NCI-H524 (cell line): ENCODE measurements at places on chromosomes 2 and 18.

DNA sequence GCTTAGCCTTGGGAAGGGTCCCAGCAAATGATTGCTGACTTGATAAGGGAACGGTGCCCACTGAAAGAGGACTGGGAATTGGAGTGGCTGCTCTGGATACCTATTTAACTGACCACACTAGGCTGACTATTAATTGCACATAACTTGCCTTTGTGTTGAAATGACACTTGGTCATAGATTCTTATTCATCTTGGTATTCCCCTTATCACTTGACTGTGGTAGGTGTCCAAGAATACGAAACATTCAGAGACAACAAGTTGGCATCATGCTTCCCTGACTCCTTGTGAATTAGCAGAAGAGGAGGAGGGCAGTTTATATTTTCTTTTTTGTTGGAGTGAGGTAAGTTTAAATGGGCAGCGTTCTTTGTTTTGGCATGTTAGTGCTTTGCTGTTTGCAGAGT is 13.4 kb downstream of the FMNL2 start:
- no peak for DNase-seq

DNA sequence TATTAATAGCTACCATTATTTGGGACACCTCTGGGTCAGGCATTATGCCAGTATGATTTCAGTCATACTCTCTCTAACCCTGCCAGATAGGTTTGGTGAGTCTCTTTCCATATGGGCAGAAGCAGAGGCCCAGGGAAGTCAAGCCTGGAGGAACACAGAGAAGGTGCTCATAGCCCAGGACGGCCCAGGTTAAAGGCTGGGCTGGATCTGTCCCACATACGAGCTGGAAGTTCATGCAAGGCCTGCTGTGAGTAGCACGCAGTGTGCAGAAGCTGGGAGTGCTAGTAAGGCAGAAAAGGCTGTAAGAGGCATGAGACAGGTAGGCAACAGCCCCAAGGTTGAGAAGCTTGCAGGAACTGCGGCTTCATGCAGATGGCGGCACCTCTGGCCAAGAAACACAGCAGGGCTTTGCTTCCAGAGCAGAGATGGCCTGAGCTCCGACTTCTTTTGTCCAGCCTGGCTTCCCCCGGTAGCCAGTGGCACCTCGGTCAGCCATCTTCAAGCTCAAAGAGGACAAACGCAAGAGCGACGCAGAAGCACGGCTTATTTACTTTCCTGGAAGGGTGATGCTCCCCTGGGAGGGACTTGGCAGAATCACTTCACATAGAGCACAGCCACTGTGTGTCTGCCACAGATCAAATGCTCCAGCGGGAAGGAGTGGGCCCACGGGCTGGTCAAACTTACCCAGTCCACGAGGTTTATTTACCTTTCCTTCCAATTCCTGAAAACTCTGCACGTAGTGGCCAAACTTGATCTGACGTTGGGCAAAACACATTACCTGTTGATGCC is 58.5 kb upstream of the MAP4K4 start:
- DNase-seq: no peak

- DNase-seq: peak; percentile 33
These were observed 81.5 kb upstream of the PGAP1 start for GRCh38 chr2:197007716-197008628.

DNA sequence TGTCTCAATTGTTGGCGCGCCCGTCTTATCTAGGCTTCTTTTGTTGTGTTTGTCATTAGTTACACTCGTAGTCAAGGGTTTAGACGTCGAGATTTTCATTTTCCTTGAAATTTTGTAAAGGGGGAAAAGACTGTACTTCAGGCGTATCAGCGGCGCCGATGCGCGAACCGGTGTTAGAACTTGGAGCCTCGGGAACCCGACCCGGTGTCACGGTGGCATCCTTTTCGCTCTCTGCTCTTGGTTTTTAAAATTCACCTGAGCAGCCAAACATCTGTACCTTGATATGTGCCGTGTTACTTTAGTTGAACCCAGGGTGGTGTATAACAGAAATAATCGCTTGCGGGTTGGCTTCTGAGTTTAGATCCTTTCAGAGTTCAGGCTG is 643 bp downstream of the RMC1 start:
- peak; percentile 17 for DNase-seq

- no peak for DNase-seq
These were observed 1200.8 kb upstream of the GYPC start for GRCh38 chr2:125455110-125455509.

DNA sequence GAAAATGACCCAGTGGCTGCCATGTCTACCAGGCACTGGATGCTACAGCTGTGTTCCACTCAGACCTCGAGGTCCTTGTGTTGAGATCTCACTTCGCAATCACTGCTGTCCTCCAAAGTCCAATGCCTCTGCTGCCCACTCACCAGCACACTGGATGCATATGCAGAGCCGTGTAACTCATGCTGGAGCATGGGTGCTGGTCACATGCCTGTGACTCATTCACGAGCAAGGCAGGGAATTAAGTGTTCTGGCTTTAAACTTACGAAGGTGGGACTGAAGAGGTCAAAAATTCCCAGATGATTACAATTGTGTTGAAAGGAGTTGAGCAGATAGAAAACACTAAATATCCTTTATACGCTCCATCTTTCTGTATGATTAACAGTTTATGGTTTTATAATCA is 417.5 kb downstream of the NUP35 start:
- DNase-seq: no peak

DNA sequence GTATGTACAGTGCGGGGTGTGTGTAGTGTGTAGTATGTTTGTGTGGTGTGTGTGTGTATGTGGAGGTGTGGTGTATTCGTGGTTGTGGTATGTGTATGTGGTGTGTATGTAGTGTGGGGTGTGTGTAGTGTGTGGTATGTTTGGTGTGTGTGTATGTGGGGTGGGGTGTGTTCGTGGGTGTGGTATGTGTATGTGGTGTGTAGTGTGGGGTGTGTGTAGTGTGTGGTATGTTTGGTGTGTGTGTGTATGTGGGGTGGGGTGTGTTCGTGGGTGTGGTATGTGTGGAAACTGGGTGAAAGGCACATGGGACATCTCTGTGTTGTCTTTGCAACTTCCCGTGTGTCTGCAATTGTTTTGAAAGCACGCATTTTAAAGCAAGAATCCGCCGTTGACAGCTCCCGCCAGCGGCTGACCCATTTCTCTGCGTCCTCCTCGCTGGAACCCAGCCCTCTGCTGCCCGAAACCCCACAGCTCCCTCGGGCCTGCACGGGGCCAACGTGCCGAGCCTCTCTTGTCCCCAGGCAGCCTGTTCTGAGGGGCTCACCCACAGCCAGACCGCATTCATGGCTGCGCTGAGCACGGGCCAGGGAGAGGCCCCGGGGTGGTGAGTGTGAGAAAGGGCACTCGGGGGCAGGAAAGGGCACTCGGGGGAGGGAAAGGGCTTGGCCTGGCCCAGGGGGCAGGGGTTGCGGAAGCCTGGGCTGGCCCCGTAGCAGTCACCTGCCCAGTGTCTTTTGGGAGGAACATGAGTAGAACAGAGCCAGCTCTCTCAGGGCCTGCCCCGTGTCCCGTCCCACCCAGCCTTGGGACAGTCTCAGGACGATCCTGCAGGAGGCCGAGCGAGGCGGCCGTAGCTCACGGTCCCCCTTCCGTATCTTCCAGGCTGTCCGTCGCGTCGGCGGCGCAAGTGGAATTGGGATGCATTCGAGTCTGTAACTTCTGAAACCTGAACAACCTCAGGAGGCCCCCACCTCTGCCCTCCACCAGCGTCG is 61.4 kb downstream of the TWIST2 start:
- no peak for DNase-seq

- no peak for DNase-seq
These were observed 27.4 kb downstream of the SMYD1 start for GRCh38 chr2:88095022-88095421.

DNA sequence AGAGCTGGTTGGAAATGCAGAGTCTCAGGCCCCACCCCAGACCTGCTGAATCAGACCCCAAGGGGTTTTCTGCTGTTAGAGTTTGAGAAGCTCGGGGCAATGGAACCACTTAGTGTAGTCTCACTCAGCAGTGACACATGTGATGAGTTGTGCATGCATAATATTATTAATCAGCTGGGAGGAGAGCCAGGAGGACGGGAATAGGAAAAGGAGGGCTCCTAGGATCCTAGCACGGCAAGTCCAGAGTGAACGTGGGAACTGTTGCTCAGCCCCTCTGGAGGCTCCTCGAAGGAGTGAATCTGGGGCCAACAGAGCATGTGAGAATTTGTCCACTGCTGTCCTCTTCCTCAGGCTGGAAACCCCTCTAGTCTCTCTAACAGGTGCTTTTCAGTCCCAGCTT is 87.1 kb downstream of the HS1BP3 start:
- DNase-seq: no peak

- no peak for DNase-seq
These were observed 291.5 kb upstream of the CCDC68 start for GRCh38 chr18:55250768-55251173.

- no peak for DNase-seq
These were observed 14.4 kb upstream of the SNED1 start for GRCh38 chr2:240983996-240984498.
